ENCODE measurements at places on chromosomes 5 and 9. TPM values are rescaled to one million over a fixed set of nuclear protein-coding genes. Genes with fewer than 3 reads are reported as not detected.

Gene HAND1
- not detected for total RNA-seq

Gene TEK
- not detected for total RNA-seq

Gene FAM174A
- total RNA-seq = 4.6 TPM

DNA sequence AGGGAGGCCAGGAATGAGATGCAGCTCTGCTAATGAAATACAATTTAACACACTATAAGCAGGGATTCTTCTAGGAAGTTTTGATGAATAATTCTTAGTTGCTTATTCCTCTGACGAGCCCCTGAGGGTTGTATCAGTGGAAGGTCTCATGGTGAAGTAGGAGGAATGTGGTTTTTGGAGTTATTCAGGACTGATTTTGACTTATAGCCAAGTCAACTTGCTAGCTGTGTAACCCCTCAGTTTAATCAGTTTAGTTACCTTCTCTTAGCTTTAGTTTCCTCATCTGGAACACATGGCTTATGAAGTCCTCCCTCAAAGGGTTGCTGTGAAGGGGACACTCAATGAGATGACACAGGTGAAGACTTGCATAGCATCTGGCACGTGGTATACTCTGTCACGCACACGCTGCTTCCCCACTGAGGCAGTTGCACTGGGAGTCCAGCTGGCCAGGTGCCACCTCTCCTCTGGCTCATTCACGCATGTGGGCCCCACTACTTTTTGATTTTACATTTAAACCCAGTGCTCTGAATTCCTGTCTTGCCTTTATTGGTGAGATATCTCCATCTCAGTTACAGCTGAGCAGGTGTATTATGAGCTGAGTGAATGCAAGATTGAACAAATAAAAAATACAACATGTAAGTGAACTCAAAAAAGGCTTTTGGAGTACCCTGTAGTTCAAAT, 415.0 kb downstream of the ARHGEF28 start:
- no peaks in the 10 kb centered on the region for H3K27me3 ChIP-seq
- DNase-seq = no peak
- no peak overlapping the region for H3K4me3 ChIP-seq
- H3K36me3 ChIP-seq = no peaks in the 10 kb centered on the region
- no peak overlapping the region for H3K27ac ChIP-seq

Gene PRUNE2
- not detected for total RNA-seq

- H3K27me3 ChIP-seq = no peaks in the 10 kb centered on the region
- no peak overlapping the region for H3K27ac ChIP-seq
- no peak for DNase-seq
- no peak overlapping the region for H3K4me3 ChIP-seq
Observed at GRCh38 chr5:93154535-93154934, 426.5 kb downstream of the NR2F1-AS1 start.

- H3K27ac ChIP-seq = no peak overlapping the region
- no peaks in the 10 kb centered on the region for H3K27me3 ChIP-seq
- H3K36me3 ChIP-seq = no peaks in the 10 kb centered on the region
- no peak overlapping the region for H3K4me3 ChIP-seq
- DNase-seq = no peak
Observed at GRCh38 chr5:139843991-139844390, 48.4 kb downstream of the PSD2 start.

Gene TERT
- total RNA-seq = 0.87 TPM

Gene TMEM252
- not detected for total RNA-seq

DNA sequence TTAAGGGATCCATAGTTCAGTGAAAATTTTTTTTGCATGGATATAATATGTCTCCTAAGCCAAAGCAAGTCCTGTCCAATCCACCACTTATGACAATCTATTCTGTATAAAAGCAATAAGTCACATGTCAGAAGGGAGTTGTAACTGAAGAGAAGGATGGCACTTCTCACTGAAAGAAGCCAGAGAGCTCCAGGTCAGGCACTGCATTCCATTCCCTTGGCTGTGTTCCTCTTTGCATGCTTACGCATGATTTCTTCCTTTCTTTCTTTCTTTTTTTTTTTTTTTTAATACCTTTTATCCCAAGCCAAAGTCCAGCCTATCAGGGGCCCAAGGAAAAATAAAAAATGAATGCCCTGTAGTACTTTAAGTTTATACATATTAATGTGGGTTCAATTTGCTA, 39.8 kb downstream of the MAMDC2 start:
- no peak for DNase-seq
- H3K27ac ChIP-seq = no peak overlapping the region
- peaks cover 4% of the 10 kb centered on the region for H3K27me3 ChIP-seq
- no peak overlapping the region for H3K4me3 ChIP-seq
- H3K4me1 ChIP-seq = no peaks in the 10 kb centered on the region

- H3K4me1 ChIP-seq = no peaks in the 10 kb centered on the region
- H3K36me3 ChIP-seq = no peaks in the 10 kb centered on the region
- no peaks in the 10 kb centered on the region for H3K27me3 ChIP-seq
Observed at GRCh38 chr9:17837965-17838364, 259.1 kb downstream of the SH3GL2 start.

- no peaks in the 10 kb centered on the region for H3K27me3 ChIP-seq
- no peak overlapping the region for H3K4me3 ChIP-seq
- no peak overlapping the region for H3K27ac ChIP-seq
- no peaks in the 10 kb centered on the region for H3K4me1 ChIP-seq
- DNase-seq = no peak
Observed at GRCh38 chr5:116772806-116773205, 198.2 kb upstream of the SEMA6A start.

GRCh38 chr5:134902071-134902801, 2.7 kb upstream of the PCBD2 start:
- no peaks in the 10 kb centered on the region for H3K27me3 ChIP-seq
- no peak for DNase-seq
- no peaks in the 10 kb centered on the region for H3K4me1 ChIP-seq
- H3K36me3 ChIP-seq = peaks cover 27% of the 10 kb centered on the region
- no peak overlapping the region for H3K27ac ChIP-seq

GRCh38 chr5:137395011-137395755, 103.9 kb downstream of the SPOCK1 start:
- DNase-seq = no peak
- H3K27me3 ChIP-seq = no peaks in the 10 kb centered on the region
- H3K4me3 ChIP-seq = no peak overlapping the region
- H3K27ac ChIP-seq = no peak overlapping the region
- H3K4me1 ChIP-seq = no peaks in the 10 kb centered on the region

GRCh38 chr9:137150617-137151457, 11.9 kb downstream of the GRIN1 start:
- no peak overlapping the region for H3K27ac ChIP-seq
- H3K36me3 ChIP-seq = no peaks in the 10 kb centered on the region
- H3K4me3 ChIP-seq = no peak overlapping the region
- DNase-seq = no peak

Gene SHLD3
- total RNA-seq = 5.4 TPM

DNA sequence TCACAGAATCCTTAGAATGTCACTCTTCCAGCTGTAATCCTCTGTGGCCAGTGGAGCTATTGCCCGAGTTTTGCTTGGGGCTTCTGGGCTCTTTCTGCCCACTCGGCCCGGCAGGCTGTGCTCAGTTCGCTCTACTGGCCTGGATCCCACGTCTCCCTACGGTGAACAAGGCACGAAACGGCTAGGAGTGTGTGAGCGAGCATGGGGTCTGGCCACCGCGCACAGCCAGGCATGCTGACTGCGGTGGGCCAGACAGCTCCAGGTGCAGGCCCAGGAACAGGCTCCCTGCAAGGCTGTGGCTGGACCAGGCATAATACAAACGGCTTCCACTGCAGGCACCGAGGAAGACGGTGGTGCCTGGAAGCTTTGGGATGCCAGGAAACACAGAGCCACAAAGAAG, 2035.5 kb upstream of the ACO1 start:
- no peaks in the 10 kb centered on the region for H3K27me3 ChIP-seq
- no peaks in the 10 kb centered on the region for H3K4me1 ChIP-seq
- H3K4me3 ChIP-seq = no peak overlapping the region
- no peak for DNase-seq
- H3K36me3 ChIP-seq = no peaks in the 10 kb centered on the region

Gene TMEM174
- total RNA-seq = not detected

Gene PFN3
- total RNA-seq = not detected

Gene PDE8B
- total RNA-seq = not detected

Gene IFNE
- not detected for total RNA-seq

Gene PDLIM4
- total RNA-seq = not detected

DNA sequence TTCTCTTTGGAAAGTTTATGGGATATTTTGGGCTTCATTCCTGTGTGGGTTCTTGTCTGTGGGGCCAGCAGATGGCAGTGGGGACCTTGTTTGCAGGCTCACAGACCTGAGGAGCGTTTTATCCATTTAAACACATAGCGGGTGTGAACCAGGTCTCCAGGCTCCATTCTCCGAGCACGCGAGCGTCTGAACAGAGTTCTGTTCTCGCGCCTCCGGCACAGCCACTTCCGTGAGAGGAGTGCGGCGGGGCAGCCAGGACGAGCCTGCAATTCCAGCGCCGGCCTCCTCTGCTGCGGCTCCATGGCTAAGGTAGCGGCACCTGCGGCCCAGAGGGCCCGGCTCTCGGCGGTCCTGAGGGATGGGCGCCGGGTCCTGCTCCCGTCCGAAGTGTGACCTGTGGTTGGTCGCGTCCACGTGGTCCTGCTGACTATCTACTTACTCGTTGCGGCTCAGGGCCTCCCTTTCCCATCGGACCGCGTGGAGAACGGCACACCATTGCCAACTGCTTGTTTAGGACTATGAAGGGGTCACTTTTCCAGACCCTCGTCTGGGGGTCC, 7.3 kb downstream of the NRARP start:
- H3K27ac ChIP-seq = no peak overlapping the region
- no peaks in the 10 kb centered on the region for H3K4me1 ChIP-seq
- H3K36me3 ChIP-seq = no peaks in the 10 kb centered on the region
- peaks cover 7% of the 10 kb centered on the region for H3K27me3 ChIP-seq

Gene CD274
- 8.4 TPM for total RNA-seq

Gene PCDHGA3
- total RNA-seq = 0.24 TPM

All from naive thymus-derived CD4-positive, alpha-beta T cell (primary cell).